AG09319 (cell line): ENCODE measurements at places on chromosomes 4 and X.

- no peak for DNase-seq
These were observed 46.5 kb downstream of the RELL1 start for GRCh38 chr4:37639551-37640285.

DNA sequence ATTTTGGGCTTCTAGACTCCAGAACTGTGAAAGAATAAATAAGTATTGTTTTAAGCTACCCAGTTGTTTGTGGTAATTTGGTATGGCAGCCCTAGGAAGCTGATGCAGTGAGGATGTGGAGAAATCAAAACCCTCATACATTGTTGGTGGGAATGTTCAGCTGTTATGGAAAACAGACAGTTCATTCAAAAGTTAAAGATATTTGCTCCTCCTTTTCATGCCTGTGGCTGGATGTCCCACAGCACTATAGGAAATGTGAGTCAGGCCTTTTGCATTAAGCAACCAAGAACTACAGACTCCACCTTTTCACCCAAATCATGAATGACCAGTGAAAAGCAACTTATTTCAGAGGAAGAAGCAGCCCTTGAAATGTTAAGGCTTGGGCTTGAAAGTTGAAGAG, 6.7 kb downstream of the BBS12 start:
- no peak for DNase-seq

GRCh38 chrX:43467608-43468234, 188.4 kb upstream of the MAOA start:
- no peak for DNase-seq

GRCh38 chr4:68592673-68593072, 16.6 kb upstream of the UGT2B17 start:
- no peak for DNase-seq

DNA sequence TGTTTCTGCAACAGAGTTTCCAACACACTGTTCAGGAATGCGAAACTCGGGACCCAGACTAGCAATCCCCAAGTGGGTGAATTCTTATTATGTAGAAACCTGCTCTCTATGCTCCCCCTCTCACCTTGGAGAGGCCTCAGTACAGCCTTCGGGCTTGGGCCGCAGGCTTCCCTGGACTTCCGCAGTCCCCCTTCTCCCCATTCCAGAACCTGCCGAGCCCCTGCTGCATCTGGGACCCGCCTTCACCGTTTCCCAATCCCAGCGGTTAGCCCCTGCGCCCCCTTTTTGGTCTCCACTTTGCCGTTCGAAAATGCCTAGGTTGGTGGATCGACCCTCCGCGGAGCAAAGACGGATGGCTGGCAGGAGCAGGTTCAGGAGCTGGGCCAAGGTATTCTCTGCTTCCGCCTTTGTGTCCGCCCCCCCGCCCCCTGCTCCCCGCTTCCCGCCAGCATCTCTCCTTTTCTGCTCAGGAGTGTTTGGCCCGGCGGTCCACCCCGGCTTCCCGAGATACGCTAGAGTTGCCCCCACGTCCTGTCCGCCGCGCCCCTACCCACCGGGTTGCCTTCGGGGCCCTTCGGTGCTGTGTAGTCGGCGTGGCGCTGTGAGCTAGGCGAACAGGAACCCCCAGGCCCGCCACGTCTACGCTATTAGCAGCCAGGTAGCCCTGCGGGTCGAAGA, 11.5 kb downstream of the HAND2 start:
- DNase-seq = no peak

DNA sequence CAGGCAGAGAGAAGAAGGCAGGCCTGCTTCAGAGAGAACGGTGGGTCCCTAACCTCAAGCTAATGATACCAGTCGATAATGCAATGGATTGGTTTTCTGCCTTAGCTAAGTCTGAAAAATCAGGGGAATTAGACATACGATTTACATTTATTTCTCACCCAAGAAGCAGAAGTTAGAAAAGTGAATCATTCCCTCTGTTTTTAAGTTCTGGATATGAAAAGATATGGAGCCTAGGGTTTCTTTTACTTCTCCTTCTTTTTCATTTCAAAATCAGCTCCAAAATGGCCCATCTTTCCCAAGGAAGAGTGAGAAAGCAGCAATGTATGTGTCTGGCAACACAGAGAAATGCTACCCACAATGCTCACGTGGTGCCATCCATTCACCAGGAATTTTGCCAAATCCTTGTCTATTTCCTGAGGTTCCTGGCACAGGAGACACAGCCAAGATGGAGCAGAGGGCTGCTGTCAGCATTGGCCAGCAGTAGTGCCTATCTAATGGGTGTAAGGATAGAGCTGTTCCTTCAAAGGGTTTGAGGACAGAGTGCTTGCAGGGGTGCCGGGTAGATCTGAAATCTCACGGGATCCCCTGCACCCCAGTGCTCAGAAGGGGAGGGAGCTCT, 231.5 kb downstream of the MAML3 start:
- no peak for DNase-seq

DNA sequence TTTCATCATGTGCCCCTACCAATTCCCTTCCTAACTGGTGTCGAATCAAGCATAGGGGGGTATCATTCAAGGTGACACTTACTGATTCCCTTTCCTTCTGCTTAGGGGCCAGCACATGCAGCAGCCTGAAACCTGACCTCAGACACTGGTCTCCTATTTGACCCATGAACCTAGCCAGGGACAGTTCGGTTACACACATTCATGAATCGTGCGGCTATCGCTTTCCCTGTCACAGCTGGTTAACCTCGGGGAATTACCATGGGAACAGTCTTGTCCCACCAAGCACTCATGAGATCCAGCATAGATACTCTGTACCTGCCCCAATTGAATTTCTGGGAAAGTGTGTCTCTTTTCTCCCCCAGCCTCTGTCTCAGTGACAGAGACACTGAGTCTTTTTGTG, 140.4 kb downstream of the ZNF674 start:
- no peak for DNase-seq

GRCh38 chr4:7708981-7709380, 230.7 kb downstream of the AFAP1 start:
- no peak for DNase-seq

DNA sequence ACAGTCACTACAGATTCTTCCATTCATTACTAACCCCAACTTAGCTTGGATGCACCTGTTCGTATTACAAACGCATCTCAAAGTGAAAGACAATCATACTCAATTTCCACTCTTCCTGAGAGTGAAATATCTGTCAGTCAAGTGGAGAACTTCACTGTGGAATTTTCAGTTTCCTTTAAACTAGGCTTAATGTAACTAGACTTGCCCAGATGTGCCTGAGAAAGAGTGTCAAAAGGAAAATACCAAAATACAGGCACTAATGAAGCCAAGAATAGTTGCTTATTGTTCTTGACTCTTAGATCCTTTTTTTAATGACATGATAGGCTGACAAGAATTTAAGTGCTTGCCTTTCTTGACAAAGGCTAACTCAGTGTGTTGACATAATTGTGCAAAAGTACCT, 72.4 kb upstream of the NR3C2 start:
- DNase-seq = no peak

- no peak for DNase-seq
These were observed 33.7 kb downstream of the SH3RF1 start for GRCh38 chr4:169236873-169237626.

- DNase-seq = no peak
These were observed 8.8 kb downstream of the RGS12 start for GRCh38 chr4:3301450-3302172.

DNA sequence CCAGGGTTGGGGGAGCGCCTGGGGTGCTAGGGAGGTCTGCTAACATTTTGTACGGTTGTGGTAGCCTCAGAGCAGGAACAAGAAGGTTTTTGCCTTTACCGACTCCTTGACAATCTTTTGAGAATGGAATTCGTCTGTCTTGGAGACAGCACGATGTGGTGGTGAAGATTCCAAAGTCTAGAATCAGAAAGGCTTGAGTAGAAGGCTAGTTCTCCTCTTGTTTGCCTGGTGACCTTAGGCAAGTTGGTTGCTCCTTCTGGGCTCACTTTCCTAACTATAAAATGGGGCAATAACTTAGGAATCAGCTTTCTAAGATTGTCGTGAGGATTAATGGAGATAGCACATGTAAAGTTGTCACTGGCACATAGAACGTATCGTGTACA, 741 bp downstream of the FAM47E start:
- DNase-seq = no peak

GRCh38 chr4:113404167-113404571, 354.7 kb downstream of the ANK2 start:
- DNase-seq = no peak

DNA sequence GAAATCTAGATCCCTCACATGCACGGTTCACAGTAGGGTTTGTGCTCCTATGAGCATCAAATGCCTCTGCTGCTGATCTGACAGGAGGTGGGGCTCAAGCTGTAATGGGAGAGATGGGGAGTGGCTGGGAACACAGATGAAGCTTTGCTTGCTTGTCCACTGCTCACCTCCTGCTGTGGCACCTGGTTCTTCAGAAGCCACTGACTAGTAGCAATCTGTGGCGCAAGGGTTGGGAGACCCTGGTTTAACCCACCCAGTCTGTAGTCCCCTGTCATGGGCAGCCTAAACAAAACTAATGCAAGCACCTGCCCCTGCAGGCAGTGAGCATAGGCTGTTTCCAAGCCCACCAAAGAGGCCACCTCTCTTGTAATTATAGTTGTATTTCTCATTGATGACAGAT, 116.6 kb downstream of the SHOX start:
- DNase-seq = no peak

DNA sequence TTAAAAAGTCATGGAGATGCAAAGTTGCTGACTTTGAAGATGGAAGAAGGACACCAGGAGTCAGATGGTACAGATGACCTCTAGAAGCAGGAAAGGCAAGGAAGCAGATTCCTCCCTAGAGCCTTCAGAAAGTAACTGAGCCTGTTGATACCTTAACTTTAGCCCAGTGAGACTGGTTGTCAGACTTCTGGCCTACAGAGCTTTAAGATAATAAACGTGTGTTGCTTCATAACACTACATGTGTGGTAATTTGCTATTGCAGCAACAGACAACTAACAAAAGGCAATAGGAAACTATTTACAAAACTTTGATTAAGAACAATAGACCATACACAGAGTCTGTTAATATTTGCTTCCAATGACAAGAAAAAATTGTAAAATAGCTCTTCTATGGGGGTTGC, 102.0 kb upstream of the USP38 start:
- no peak for DNase-seq

DNA sequence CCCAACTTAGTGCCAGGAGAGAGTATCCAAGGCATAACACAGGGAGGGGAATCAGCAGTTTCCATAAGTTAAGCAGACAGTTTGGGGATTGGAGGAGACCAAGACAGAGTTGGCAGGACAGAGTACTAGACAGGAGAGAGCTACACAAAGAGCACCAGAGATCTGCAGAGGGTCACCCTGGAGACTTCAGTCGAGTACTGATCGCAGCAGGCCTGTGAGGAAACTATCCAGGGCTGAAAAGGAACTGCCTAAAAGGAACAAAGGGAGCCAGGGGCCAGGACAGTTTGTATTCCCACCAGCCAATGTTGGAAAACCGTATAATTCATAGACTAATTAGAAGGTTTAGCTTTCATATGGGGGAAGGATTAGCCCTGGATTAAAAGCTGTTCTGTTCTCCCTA, 80.6 kb upstream of the ENPP6 start:
- DNase-seq = no peak

- DNase-seq = no peak
These were observed 376.9 kb upstream of the CTSO start for GRCh38 chr4:156330436-156331031.

DNA sequence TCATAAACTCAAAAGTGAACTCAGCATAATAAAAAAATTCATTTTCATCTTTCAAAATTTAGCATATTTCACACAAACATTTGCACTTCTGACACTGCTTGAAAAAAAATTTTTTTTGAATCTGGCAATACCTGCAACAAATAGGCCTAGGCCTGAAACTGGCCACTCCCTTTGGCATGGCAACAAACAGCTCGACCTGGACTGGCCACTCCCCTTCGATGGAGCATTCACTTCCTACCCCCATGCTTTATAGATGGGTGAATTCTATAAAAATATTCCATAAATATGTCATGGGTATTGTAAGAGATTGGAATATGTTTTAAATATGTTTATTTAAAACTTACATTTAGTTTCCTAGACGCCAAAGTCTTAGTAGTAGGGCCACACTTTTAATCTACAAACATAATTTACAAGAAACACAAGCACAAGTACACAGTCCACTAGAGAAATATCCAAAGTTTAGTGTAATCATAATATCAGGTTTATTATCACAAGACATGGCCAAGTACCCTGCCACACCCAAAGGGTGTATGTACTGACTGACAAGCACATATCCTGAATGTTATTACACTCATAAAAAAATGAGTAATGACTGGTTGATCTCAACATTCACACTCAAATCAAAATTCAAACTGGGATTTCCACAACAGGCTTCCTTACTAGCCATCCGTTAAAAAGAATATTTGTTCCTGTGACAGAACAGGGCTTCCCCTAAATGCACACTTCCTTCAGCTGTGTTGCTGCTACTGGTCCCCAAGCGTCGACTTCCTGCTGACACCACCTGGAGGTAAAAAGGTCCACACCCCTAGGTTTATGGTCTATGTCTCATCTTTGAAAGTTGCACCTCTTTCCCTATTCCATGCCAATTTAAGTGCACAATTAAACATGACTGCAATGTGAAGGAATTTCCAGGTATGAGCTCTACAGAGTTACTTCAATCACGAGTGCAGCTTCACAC, 271.5 kb downstream of the NR3C2 start:
- DNase-seq = no peak

DNA sequence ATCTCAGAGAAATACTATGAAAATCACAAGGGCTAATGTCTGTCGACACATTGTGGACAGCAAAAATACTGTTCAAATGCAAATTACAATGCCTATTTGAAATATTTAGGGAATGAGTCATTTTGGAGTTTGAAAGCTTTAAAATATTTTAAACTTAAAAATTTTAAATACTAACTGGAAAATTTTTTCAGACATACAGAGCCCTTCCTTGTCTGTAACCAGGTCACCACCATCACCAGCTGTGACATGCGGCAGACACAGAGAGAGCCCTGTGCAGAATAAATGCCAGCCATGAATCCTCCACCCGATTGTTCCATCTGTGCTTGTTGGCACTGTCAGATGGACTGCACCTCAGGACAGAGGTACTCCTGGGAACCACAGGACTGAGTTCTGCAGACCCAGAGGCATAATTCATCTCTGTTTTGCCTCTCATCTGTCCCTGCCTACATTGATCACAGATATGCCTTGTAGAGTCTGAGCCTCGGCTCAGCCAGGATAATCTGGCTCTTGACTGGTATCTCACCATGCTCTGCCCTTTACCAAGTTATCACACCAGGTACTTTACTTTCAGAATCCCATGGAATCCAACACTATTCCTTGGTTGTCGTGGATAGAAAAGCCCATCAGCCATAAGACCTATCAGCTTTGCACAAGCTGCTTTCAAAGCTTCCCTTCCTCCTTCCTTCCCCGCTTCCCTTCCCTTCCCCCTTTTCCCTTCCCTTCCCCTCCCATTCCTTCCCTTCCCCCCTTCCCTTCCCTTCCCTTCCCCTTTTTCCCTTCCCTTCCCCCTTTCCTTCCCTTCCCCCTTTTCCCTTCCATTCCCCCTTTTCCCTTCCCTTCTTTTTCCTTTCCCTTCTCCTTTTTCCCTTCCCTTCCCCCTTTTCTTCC, 67.2 kb downstream of the TBC1D9 start:
- no peak for DNase-seq
